ENCODE measurements at places on chromosomes 3 and 15.

DNA sequence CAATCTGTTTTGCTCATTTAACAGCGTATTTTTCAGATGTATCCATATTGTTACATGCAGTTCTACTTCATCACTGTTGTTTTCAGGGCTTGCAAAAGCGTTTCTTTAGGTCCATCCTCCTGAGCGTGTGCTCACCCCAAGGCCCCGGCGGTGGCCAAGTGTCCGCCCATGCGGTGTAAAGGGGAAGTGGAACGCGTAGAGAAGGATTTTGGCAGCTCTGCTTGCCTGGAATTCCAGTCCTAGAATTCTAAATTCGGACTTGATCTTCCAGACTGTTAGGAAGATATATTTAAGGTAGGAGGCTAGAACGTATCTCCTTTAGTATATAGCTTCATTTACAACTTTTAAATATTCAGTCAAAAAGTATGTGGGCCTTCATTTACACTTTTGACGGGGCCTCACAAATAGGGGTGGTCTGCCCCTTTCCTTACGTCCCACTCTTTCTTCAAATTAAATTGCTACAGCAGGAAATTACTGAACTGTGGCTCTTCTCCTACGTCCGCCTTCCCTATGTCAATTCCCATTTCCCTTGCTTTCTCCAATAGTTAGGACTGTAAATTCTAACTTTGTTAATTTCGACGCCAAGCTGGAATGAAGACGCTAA lies 609 bp upstream of the TBC1D23 start:
- peak; percentile 67 for DNase-seq

DNA sequence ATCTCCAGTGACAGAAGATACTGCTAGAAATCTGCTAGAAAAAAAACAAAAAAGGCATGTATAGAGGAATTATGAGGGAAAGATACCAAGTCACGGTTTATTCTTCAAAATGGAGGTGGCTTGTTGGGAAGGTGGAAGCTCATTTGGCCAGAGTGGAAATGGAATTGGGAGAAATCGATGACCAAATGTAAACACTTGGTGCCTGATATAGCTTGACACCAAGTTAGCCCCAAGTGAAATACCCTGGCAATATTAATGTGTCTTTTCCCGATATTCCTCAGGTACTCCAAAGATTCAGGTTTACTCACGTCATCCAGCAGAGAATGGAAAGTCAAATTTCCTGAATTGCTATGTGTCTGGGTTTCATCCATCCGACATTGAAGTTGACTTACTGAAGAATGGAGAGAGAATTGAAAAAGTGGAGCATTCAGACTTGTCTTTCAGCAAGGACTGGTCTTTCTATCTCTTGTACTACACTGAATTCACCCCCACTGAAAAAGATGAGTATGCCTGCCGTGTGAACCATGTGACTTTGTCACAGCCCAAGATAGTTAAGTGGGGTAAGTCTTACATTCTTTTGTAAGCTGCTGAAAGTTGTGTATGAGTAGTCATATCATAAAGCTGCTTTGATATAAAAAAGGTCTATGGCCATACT lies 4.0 kb downstream of the B2M start:
- DNase-seq: no peak

- peak; percentile 34 for DNase-seq
Measured at GRCh38 chr15:38054488-38054887, 120.0 kb downstream of the TMCO5A start.

- DNase-seq: no peak
Measured at GRCh38 chr3:45639044-45639392, 44.5 kb downstream of the LIMD1 start.

GRCh38 chr3:114861666-114862065 lies 285.4 kb downstream of the ZBTB20 start:
- DNase-seq: no peak

- DNase-seq: no peak
Measured at GRCh38 chr3:102125197-102125993, 276.1 kb downstream of the NFKBIZ start.

GRCh38 chr3:189567766-189568420 lies 63.3 kb upstream of the TP63 start:
- DNase-seq: no peak

DNA sequence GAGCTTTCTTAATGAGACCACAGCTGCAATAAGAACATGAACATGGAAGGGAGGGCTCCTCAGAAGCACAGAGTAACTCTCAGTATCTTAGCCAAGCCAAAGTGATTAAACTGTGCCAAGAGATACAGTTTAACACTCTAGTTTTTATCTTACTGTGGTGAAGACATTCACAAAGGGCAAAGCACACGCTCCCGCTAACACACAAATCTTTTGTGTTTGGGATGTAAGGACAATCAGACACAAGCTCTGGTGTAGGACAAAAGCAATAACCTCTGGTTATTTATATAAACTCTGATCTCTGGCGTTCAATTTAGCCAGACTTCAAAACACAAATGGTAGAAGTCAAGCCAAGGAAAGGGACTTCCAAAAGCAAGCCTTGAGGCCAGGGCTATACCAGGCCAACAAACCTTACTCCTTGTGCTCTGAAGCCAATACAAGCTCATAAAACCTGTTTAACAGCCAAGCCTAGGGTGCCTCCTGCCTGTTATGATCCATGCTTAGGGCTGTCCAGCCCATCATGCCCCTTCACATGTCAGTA lies 27.8 kb downstream of the DPH3 start:
- DNase-seq: no peak

DNA sequence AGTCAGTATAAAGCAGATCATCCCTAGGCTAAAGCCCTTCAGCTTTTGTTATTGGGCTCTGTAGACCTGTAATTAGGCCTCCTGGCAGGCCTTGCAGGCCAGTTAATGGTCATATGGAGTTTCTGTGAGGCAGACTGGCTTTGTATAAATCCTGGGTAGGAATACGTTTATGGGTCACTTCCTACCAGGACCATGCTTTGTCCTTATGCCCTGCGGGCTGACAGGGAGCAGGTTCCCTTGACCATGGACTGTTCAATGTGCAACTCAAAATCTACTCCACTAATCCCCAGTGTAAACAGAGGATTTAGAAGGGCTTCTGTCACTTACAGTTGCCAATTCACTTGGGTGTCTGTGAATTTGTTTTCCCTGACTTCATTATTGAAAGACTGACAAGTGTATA lies 202.7 kb upstream of the MLF1 start:
- no peak for DNase-seq

DNA sequence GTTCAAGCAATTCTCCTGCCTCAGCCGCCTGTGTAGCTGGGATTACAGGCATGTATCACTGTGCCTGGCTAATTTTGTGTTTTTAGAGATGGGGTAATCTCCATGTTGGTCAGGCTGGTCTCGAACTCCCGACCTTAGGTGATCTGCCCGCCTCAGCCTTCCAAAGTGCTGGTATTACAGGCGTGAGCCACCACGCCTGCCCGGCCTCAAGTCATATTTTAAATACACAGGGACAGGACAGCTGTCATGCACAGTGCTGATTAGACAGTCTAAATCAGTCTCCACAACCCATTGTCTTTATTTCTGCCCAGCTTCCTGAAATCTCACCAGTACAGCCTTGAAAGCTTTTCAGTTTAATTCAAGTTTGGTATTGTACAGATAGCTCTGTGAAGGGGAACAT lies 587.4 kb downstream of the FOXP1 start:
- DNase-seq: no peak

GRCh38 chr3:143538577-143538981 lies 309.7 kb downstream of the SLC9A9 start:
- peak; percentile 92 for DNase-seq

- DNase-seq: no peak
Measured at GRCh38 chr15:51838270-51838669, 8.8 kb downstream of the TMOD3 start.

- DNase-seq: no peak
Measured at GRCh38 chr15:68428431-68428940, 3.5 kb downstream of the ITGA11 start.

All from fibroblast of gingiva (primary cell).